Thoracic aorta (tissue), 2 donors: ENCODE measurements at places on chromosomes 3 and 15.

GRCh38 chr3:12944413-12944812, 103.0 kb upstream of the RPL32 start:
- H3K27ac ChIP-seq, result no peak overlapping the region
- no peak for DNase-seq
- peaks cover 11% of the 10 kb centered on the region for H3K36me3 ChIP-seq
- H3K4me1 ChIP-seq, result peaks cover 48% of the 10 kb centered on the region

GRCh38 chr3:122679882-122680474, 661 bp upstream of the PARP14 start:
- no peaks in the 10 kb centered on the region for H3K36me3 ChIP-seq
- H3K27me3 ChIP-seq, result no peaks in the 10 kb centered on the region
- peak overlapping the region; percentile 97 for H3K4me3 ChIP-seq
- peak overlapping the region; percentile 93 for H3K27ac ChIP-seq
- H3K4me1 ChIP-seq, result peaks cover 26% of the 10 kb centered on the region

DNA sequence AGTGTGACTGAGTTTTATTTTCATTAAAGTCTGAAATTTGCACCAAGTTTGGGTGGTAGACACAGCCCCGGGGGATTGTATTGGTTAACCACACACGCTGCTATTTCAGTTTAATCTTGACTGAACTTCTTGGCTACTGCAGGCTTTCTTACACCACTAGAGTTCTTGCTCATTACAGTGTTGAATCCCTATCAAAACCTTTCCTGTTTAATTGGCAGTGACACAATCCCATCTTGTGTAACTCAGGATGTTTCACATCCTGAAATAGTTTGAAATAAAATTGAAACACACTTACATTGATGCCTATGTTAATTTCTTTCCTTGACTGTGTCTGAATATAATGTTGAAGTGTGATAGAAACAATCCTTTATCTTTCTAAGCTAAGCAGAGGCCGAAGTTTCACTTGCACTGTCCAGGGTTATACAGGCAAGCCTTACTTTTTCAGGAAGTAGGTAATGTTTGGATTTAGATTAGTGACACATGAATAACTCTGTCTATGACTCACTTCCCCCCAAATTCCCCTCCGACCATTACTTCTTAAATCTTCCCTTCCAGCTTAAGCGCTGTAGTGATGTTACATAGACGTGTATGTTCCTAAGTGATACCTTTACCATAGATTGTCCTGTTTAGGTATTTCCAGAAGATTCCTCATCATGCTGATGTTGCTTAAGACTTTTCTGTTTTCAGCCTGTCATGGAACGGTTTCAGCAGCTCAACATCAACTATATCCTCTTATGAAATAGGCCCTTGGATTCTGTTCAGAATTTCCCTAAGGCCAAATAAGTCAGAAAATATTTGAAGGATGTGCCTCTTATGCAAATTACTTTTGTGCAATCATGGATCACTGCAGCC, 16.8 kb downstream of the ATG7 start:
- H3K4me3 ChIP-seq, result peak overlapping the region; percentile 51
- no peaks in the 10 kb centered on the region for H3K36me3 ChIP-seq
- no peaks in the 10 kb centered on the region for H3K27me3 ChIP-seq
- DNase-seq, result no peak

DNA sequence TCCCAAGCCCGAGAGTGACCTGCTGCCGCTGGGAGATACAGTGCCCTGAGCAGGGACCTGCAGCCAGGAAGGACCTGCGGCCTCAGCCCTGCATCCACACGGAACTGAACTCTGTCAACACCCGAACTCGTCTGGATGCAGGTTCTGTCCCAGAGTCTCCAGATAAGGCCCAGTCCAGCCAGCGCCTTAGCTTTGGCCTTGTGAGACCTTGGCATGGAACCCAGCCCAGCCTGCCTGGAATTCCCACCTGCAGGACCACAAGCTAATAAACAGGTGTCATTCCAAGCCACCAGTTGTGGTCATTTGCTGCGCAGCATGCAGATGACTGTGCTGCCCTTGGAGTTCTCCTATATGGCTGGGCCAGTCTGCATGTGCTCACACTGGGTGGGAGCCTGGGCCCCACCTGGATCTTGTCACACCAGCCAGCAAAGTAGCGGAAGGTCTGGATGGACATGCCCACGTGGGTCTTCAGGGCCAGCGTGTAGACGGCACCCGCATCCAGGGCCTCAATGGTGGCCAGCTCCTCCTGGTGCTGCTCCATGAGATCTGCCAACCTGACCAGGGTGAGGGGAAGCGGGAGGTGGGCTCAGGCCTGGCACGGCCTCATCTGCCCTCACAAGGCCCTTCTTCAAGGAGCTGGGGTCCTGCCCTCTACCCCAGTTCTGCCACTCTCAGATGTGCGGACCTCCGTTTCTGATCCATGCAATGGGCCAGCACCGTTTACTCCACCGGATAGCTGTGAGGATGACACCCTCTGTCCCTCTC, 47.2 kb upstream of the SLC41A3 start:
- H3K4me3 ChIP-seq, result no peak overlapping the region
- H3K27me3 ChIP-seq, result no peaks in the 10 kb centered on the region
- H3K4me1 ChIP-seq, result no peaks in the 10 kb centered on the region
- H3K36me3 ChIP-seq, result no peaks in the 10 kb centered on the region

- H3K27ac ChIP-seq, result no peak overlapping the region
- H3K36me3 ChIP-seq, result peaks cover 5% of the 10 kb centered on the region
- no peak overlapping the region for H3K4me3 ChIP-seq
- H3K27me3 ChIP-seq, result no peaks in the 10 kb centered on the region
- DNase-seq, result no peak
These were observed 123.2 kb downstream of the DNAJB8 start for GRCh38 chr3:128343287-128344051.

DNA sequence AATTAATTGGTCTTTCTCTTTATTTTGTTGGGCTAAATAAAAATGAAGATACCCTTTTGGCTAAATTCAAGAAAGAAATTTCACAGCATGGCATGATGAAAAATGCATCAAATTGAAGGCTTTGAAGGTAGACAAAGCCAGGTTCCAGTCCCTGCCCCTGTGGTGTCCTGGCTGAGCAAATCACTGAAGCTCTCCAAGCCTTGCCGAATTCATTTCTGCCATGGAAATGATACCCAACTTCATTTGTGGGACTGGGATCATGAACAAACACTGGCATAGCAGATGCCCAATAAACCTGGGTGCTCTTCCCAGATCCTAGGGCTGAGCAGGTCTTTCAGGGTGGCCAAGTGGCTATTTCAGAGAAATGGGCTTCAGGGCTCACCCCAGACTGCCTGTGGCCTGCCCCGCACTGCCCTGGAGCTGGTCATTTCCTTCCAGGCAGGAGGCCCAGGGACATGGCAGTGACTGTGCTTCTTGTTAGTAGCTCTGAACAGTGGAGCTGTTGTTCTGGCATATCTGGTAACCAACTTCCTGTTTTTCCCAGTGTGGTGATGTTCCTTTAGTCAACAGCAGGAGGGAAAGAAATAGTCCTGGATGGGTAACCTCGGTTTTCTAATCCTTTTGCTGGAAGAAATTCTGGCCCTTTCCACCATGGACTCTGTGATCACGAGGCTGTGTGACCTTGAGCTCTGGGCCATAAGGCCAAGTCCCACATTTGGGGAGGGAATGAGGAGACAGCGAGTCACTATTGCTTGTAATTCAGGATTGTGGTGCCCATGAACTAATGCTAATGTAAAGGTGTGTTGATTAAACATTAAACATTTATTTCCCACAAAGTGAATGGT, 47.6 kb downstream of the CTDSPL start:
- H3K4me3 ChIP-seq, result no peak overlapping the region
- no peak for DNase-seq
- H3K27ac ChIP-seq, result no peak overlapping the region
- no peaks in the 10 kb centered on the region for H3K27me3 ChIP-seq
- H3K4me1 ChIP-seq, result peaks cover 42% of the 10 kb centered on the region

DNA sequence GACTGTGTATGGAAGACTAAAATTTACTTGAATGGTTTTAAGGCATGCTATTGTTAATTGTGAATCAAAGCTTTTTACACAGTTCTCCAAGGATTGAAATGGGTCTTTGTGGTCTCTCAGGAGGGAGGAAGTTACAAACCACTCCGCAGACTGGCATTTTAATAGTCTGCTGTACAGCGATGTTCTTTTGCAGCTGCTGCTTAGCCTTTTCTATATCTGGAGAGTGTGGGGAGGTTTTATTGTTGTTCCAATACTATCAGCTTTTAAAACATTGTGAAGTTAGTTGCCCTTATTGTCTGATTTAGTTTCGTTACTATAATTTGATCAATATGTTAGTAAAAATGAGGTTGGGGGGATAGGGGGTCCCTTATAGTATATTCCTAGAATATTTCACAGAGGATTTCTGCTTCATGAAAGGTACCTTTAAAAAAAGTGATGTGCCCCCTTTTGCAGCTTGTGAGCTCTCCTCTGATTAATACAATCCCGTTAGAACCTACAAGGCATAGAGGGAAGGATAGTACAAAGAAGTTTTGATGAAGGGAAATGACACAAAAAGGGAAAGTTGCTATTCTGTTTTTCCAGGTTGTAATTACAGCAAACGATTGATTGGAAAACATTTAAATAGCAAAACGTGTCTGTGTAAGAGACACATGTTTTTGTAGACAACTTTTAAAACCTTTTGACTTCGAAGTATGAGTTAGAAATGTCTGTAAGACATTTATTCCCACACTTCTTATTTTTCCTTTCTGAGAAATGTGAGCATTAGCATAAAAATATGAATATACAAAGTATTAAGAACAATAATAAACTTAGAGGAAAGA, 158.3 kb upstream of the CGNL1 start:
- H3K4me3 ChIP-seq, result peak overlapping the region; percentile 24
- DNase-seq, result no peak
- H3K4me1 ChIP-seq, result peaks cover 26% of the 10 kb centered on the region
- H3K36me3 ChIP-seq, result no peaks in the 10 kb centered on the region
- H3K27ac ChIP-seq, result no peak overlapping the region

GRCh38 chr3:65130782-65131181, 443.0 kb upstream of the ADAMTS9 start:
- H3K36me3 ChIP-seq, result no peaks in the 10 kb centered on the region
- H3K4me1 ChIP-seq, result peaks cover 17% of the 10 kb centered on the region
- no peak for DNase-seq
- H3K4me3 ChIP-seq, result no peak overlapping the region
- no peak overlapping the region for H3K27ac ChIP-seq

DNA sequence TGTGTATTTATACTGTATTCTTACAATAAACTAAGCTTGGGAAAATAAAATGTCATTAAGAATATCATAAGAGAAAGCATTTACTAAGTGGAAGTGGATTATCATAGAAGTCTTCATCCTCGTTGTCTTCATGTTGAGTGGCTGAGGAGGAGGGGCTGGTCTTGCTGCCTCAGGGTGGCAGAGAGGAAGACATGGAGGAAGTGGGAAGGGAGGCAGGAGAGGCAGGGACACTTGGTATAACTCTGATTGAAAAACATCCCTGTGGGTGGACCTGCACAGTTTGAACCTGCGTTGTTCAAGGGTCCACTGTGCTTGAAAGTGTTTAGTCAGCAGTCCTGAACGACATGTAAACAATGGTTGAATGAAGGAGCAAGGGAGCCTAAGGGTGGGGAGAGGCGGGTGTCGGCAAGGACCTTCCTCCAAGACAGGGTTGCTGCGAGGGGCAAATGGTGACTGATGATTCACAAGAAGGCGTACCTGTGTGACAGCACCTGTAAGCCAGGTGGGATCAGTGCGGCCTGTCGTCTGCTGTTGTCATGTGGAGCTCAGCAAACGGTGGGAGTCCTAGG, 103.8 kb upstream of the KLF13 start:
- H3K27me3 ChIP-seq, result no peaks in the 10 kb centered on the region
- no peaks in the 10 kb centered on the region for H3K36me3 ChIP-seq
- peaks cover 28% of the 10 kb centered on the region for H3K4me1 ChIP-seq
- no peak overlapping the region for H3K4me3 ChIP-seq

GRCh38 chr3:77328690-77329089, 288.8 kb downstream of the ROBO2 start:
- DNase-seq, result no peak
- H3K36me3 ChIP-seq, result no peaks in the 10 kb centered on the region
- H3K27me3 ChIP-seq, result no peaks in the 10 kb centered on the region
- peaks cover 15% of the 10 kb centered on the region for H3K4me1 ChIP-seq
- H3K27ac ChIP-seq, result peak overlapping the region; percentile 78
- H3K4me3 ChIP-seq, result peak overlapping the region; percentile 59

DNA sequence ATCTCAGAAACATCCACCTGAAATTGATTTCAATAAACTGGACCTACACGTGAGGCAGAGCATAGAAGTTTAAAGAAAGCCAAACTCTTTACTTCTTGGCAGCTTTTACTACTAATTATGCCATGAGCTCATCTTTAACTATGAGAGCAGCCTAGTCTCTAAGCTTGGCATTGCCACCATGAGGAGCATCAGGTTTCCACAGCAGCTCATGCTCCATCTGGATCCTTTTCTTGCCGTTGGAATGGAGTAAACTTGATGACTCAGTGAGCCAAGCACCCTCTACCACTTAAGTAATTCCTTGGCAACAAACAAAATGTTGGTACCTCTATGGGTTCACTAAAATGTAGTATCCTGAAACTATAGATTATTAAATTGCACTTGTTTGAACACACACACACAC, 583.2 kb downstream of the EPHA3 start:
- no peaks in the 10 kb centered on the region for H3K27me3 ChIP-seq
- H3K27ac ChIP-seq, result no peak overlapping the region
- peaks cover 2% of the 10 kb centered on the region for H3K4me1 ChIP-seq
- H3K4me3 ChIP-seq, result no peak overlapping the region
- no peaks in the 10 kb centered on the region for H3K36me3 ChIP-seq

DNA sequence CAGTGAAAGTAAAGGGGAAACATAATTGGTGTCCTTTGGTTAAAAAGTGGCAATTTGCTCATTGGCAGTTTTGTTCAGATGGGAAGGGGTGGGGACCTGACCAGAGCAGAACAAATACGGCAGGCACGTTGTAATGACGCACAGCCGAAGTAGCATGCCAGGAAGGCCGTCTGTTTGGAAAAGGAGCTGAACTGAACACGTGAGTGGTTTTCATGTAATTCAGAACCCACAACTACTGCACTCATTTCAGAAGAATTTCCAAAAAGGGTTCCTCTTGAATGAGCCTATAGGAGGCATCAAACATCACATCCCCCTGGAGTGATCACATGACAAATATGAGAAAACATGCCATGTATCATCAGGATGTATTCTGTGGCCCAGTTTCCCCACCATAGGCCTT, 42.9 kb upstream of the LMCD1 start:
- peak; percentile 49 for DNase-seq
- no peak overlapping the region for H3K4me3 ChIP-seq
- H3K4me1 ChIP-seq, result peaks cover 37% of the 10 kb centered on the region
- no peaks in the 10 kb centered on the region for H3K27me3 ChIP-seq
- H3K27ac ChIP-seq, result peak overlapping the region; percentile 90

GRCh38 chr3:20012164-20012563, at the start of gene PP2D1:
Gene PP2D1 (minus strand): TSS chr3:20012264. CDS start chr3:20012072, 192 bp downstream.
- DNase-seq, result no peak
- no peaks in the 10 kb centered on the region for H3K4me1 ChIP-seq
- H3K27ac ChIP-seq, result no peak within 1 kb of the TSS
- no peak within 1 kb of the TSS for H3K4me3 ChIP-seq

DNA sequence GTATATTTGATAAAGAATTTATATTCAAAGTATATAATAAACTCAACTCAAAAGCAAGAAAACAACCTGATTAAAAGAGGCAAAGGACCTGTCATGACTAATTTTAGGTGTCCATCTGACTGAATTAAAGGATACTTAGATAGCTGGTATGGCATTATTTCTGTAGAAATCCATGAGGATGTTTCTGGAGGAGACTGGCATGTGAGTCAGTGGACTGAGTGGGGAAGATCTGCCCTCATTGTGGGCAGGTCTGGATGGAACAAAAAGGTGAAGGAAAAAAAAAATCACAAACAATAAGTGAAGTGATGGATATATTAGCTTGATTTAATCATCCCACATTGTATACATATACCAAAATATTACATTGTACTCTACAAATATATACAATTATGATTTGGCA, 16.6 kb downstream of the ANKRD28 start:
- H3K4me3 ChIP-seq, result no peak overlapping the region
- DNase-seq, result no peak
- H3K4me1 ChIP-seq, result peaks cover 15% of the 10 kb centered on the region
- H3K27me3 ChIP-seq, result no peaks in the 10 kb centered on the region
- no peaks in the 10 kb centered on the region for H3K36me3 ChIP-seq
